Skeletal muscle cell (primary cell): ENCODE measurements at places on chromosomes 3 and 15.

DNA sequence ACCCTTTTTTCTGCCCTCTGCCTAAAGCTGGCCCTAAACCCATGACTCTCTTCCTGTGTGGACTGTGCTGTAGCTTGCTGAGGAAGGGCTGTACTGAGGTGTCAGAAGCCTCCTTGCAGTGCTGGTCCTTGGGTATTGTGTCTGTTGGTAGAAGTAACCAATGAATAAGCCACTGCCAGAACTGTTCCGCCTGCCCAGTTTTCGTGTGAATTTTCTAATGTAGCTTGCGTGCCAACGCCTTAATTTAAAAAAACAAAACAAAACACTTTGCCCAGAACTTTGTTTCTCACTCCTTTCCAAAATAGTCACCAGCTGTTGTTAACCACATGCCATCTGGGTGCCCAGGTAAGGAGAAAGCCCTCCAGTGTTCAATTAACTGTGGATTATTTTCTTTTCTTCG lies 101.9 kb downstream of the KLHL25 start:
- no peak for DNase-seq

- DNase-seq = no peak
Measured at GRCh38 chr3:59981377-59981776, 931.6 kb upstream of the CFAP20DC start.

DNA sequence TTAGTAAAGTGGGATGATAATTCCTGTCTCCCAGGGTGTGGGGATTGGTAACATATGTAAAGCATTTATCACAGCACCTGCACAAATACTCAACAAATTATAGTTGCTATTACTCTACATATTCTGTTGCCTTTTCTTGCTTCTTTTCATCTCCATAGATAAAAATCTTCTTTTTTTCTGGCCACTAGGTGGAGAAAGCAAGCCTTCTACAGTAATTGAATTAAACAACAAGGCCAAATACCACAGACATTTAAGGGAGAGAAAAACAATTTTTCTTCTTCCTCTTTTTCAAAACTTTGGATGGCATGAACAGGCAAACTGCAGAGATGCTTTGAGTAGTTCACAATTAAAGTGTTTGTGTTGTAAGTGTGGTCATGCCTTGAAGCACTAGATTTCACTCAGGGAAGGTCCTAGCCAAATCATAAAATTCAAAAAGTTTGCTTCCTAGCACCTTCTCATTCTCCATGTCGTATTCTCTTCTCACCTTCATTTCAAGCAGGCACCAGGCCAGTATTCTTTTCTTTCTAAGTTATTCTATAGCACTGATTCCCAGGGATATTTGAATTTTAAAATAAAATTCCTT lies 493.4 kb upstream of the TGFBR2 start:
- no peak for DNase-seq

GRCh38 chr3:179036226-179036625 lies 35.4 kb downstream of the ZMAT3 start:
- no peak for DNase-seq

DNA sequence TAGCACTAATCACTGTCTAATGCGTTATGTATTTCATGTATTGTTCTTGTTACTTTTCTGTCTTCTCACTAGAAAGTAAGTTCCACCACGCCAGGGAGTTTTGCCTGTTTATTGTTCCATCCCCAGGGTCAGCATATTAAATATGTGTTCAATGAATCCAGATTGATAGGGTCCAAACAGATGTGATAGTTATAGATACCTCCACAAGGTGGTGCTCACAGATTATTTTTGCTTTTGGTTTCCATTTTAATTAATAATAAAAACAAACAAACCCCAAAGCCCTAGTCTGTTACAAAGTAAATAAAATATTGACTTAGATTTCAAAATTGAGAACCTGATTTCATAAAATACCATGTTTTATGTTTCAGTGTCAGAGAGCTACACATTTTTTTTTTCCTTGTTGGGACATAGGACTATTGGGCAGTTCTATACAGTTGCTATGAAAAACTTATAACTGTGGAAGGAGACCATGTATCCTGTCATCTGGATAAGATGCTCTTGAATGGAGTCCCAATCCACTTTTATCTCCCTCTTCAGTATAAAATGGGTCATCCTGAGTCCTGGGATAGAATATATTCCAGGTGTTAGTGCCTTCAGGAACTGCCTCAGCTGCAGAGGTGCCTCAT lies 12.4 kb downstream of the OTOL1 start:
- no peak for DNase-seq

DNA sequence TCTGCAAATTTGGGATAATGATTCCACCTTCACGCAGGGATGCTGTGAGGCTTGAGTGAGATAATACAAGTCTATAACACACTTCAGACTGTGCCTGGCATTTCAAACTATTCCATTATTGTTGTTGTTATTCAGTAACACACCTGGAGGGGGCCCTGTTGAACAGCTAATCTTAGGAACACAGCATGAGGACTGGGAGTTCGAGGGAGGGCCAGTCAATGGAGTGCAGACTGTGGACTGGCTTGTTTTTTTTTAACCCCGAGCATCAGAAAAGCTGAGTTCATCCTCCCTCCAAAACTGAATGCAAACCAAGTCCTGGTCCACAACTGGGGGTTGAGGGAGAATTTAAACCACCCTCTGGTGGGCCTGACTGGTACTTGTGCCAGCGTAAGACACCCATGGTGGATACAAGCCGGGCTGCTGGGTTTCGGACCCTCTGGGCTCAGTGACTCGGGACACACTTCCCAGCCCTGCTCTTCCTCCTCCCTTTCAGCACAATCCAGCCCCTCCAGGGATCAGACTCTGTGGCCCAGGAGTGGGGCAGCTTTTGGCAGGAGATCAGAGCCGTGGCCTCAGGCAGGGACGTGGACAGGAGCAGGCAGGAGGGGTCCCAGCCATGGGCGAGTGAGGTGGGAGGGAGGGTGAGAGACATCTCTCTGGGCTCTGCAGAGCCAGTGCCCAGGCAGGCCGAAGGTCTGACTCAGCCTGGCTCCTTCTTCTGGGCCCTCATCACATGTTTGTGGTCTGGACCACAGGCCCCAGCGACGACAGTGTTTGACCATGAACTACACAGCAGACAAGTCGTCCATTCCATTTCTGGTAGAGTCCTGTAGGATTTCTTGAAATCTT lies 36.3 kb upstream of the MEX3B start:
- DNase-seq = peak; percentile 85

GRCh38 chr3:148106062-148106461 lies 591.6 kb upstream of the AGTR1 start:
- no peak for DNase-seq

DNA sequence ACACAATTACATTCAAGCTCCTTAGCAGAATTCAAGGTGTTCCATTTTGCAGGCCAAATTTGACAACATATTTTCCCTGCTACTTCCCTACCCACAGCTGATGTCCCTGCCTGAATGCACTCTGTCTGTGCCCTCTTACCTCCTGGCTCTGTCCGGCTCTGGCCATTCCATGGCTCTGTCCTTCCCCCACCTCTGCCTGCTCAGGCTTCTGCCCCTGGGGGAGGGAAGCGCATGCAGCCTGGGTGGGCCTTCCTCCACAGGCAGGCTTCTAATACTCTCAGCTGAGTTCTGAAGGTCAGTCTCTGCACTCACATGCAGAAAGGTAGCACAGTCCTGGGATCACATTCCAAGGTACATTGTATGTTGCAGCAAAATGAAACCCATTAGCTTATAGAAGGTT lies 113.6 kb upstream of the CACNA2D3 start:
- DNase-seq = no peak

DNA sequence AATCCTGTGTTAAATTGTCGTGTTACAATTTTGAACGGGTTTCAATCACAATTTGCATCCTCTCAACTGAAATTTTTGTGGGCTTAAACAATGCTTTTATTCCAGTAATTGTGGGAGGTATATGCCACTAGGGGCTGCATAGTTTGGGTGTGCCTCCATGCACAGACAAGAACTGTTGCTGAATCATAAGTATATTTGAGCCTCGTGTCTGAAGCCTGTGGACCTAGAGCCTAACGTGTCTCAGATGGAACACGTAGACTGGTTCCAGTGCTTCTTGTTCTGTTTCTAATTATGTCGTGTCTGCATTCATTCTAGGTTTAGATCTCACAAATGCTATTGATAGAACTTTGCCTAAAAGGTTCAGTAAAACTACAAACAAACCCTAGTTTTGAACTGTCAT lies 363.4 kb downstream of the RBMS3 start:
- no peak for DNase-seq

- no peak for DNase-seq
Measured at GRCh38 chr15:25089577-25089976, 134.8 kb downstream of the SNRPN start.

- no peak for DNase-seq
Measured at GRCh38 chr3:146326875-146327543, 76.1 kb upstream of the PLSCR4 start.

GRCh38 chr3:188855675-188856074 lies 316.1 kb upstream of the TPRG1 start:
- DNase-seq = no peak

DNA sequence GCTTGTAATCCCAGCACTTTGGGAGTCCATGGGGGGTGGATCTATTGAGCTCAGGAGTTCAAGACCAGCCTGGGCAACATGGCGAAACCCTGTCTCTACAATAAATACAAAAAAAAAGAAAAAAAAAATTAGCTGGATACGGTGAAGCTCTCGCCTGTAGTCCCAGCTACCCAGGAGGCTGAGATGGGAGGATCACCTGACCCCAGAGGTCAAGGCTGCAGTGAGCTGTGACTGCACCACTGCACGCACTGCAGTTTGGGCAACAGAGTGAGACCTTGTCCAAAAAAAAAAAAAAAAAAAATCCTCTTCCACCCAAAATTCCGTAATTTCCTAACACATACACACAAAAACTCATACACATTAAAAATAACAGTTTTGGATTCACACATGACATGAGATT lies 2.2 kb downstream of the ANO10 start:
- DNase-seq = no peak

- DNase-seq = no peak
Measured at GRCh38 chr3:63922491-63923199, 10.5 kb upstream of the SCAANT1 start.

DNA sequence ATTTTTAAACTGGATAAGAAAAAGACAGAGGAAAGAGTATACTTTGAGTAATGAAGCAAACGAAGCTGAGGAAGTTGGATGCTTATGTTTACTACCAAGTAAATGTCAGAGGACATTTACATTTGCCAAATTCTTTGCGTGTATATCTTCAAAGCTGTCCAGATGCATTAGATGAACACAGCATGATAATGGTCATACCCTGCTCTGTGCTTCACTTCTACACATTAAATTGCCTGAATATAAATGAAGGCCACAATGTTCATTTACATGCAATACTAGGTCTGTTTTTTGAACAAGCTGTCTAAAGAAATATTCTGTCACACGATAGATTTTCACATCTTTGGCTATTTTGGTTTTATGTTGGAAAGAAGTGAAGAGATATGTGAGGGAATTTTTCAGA lies 405.8 kb upstream of the ADAMTS9 start:
- no peak for DNase-seq

DNA sequence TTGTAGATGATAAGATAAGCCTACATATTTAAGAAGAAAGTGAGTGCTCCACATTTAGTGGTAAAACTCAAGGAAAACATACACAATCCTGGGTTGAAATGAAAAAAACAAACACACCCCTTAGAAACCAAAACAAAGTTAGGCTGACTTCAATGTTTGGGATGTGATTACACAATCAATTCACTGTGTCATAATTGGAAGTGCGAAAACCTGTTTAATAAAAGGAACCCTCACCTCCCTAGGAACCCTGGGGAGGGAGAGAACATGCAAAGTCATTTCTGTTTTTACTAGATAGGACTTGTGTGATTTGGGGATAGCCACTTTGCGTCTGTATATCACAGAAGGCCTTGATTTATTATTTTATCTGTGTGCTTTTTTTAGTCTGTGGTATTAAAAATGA lies 275.0 kb downstream of the NFKBIZ start:
- no peak for DNase-seq

DNA sequence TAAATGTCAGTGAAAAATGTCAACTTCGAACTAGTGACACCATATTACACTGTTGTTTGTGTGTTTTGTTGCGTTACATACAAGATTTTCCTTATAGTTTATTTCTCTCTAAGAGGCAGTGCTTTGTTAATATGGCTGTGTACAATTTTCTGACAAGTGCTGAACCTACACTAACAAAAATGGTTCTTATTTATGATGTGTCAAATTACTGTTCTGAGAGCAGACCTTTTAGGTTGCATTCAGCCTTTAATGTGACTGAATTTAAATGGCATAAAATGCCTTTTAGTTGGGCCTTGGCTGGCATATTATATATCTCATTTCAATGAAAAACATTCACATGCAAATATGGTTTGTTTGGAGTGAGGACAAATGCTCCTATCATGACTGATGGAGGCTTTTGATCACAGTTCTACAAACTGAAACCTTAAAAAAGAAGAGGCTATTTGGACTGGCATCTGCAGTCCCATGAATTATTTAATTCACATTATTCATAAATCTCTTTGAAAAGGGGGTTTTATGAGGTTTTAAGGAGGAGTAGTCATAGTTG lies 750.6 kb downstream of the CADM2 start:
- no peak for DNase-seq

- DNase-seq = no peak
Measured at GRCh38 chr15:50493625-50494024, 52.8 kb downstream of the USP50 start.

DNA sequence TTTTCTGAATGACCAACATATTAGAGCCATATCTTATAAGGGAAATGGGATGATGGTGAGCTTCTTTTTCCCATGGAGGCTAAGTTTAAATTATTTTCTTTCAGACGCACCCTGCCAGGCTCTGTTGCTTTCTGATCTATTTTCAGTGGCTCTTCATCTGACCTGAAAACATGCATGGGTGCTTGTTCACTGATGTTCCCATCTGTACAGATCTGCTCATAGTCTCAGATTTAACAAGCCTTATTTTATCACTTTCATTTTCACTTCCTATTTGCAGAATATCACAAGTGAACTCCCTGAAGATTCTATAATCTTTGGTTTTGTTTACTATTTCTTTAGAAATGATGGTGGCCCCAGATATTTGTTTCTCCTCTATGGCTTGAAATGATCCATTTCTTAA lies 31.1 kb upstream of the SUCLG2 start:
- DNase-seq = no peak

DNA sequence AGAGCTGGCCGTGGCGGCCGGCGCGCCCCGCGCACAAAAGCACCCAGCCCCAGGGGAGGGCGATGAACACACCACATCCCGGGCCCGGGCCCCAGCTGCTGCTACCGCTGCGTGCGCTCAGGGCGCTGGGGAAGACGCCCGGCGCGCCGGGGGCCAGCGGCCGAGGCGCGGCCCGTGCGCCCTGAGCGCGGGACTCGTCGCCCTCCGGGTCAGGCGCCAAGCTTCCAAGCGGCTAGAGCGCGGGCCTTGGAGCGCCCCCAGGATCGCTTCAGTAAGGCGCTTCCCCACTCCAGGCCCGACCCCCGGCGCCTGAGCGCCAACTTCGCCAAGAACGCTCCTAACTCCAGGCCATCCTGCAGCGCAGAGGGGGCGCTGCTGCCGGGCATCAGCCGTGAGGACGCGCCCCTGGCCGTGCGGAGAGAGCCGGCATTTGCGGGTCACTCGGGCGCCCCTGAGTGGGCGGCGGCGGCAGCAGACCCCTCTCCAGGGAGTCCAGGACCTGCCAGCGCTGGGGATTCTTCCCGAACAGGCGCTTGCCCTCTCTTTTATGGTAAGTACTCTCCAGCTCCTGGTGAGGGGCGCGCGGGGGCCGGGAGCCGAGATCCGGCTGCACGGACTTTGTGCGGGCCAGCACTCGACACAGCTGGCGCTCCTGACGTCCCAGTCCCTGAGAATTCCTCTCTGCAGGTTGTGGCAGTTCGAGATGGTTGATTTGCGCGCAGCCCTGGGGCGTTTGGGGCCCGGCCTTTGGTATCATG lies 475 bp downstream of the SPSB4 start:
- no peak for DNase-seq
